ENCODE measurements at places on chromosomes 1 and 21. TPM values are rescaled to one million over a fixed set of nuclear protein-coding genes. Genes with fewer than 3 reads are reported as not detected.

Gene ZNHIT6
- total RNA-seq, result 20.3 TPM

Gene LCE2B
- total RNA-seq, result not detected

Gene FOXO6
- not detected for total RNA-seq

Gene JMJD4
- 21.7 TPM for total RNA-seq

Gene TIAM1
- 35.4 TPM for total RNA-seq

Gene MCOLN2
- 0.73 TPM for total RNA-seq

Gene KIF14
- not detected for total RNA-seq

Gene AMPD1
- not detected for total RNA-seq

Gene ST6GALNAC3
- total RNA-seq, result 22.1 TPM

Gene MANEAL
- total RNA-seq, result not detected

Gene C1orf116
- not detected for total RNA-seq

Gene RBP7
- 30.5 TPM for total RNA-seq

Gene CIART
- total RNA-seq, result 2.9 TPM

Gene CFAP107
- 0.14 TPM for total RNA-seq

Gene CD1D
- total RNA-seq, result 1.8 TPM

Gene C1orf87
- total RNA-seq, result 1.9 TPM

Gene FMN2
- total RNA-seq, result 1.0 TPM

Gene TRIM67
- total RNA-seq, result not detected

Gene C4BPA
- not detected for total RNA-seq

Gene ST6GALNAC5
- 6.4 TPM for total RNA-seq

Gene TNNT2
- not detected for total RNA-seq

Gene RNU1-4
- total RNA-seq, result 2,125 TPM

Gene RNU1-1
- 2,125 TPM for total RNA-seq

Gene S100A1
- total RNA-seq, result 3.8 TPM

Gene EPHX1
- 156 TPM for total RNA-seq

Gene SLC6A17
- not detected for total RNA-seq

Gene DNAI4
- 30.6 TPM for total RNA-seq

Gene COL9A2
- 3.2 TPM for total RNA-seq

Measured in uterus (tissue), 4 donors.